ENCODE measurements at places on chromosomes 1 and 21. TPM values are rescaled to one million over a fixed set of nuclear protein-coding genes. Genes with fewer than 3 reads are reported as not detected.

Gene RHBDL2
- total RNA-seq, result not detected

Gene H6PD
- 7.8 TPM for total RNA-seq

- H3K4me3 ChIP-seq, result no peak overlapping the region
- peaks cover 5% of the 10 kb centered on the region for H3K4me1 ChIP-seq
- no peaks in the 10 kb centered on the region for H3K27me3 ChIP-seq
- no peak overlapping the region for H3K27ac ChIP-seq
Measured at GRCh38 chr1:200524092-200524491, 96.5 kb downstream of the KIF14 start.

GRCh38 chr1:87760155-87760554, 431.5 kb downstream of the LMO4 start:
- H3K4me3 ChIP-seq, result no peak overlapping the region
- no peaks in the 10 kb centered on the region for H3K27me3 ChIP-seq
- no peak overlapping the region for H3K27ac ChIP-seq
- DNase-seq, result no peak
- no peaks in the 10 kb centered on the region for H3K4me1 ChIP-seq

GRCh38 chr1:226813671-226814591, 56.5 kb upstream of the PSEN2 start:
- H3K27ac ChIP-seq, result no peak overlapping the region
- H3K4me1 ChIP-seq, result no peaks in the 10 kb centered on the region
- no peaks in the 10 kb centered on the region for H3K36me3 ChIP-seq
- no peak for DNase-seq
- H3K4me3 ChIP-seq, result no peak overlapping the region
- no peaks in the 10 kb centered on the region for H3K27me3 ChIP-seq

DNA sequence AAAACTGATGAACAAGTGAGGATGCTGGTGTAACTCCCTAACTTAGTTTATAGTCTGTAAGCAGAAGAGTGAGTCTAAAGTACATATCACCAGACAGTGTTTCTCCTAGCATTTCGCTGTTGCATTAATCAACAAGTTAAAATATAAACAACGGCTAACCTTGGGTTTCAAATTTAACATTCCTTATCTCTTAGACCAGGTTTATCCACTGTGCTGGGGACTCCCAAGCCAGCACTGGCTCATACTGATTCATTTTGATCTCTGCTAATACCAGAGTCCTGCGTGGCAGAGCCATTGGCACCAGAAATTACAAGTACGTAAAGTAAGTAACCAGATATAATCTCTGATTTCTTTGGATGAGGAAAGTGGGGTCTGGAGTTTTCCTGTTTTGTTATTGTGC, at the start of gene FMO1:
FMO1 (plus strand) TSS at position 193 of the 400 bp plus-strand sequence. CDS start 9,594 bp downstream, outside the sequence.
- H3K4me3 ChIP-seq, result no peak within 1 kb of the TSS
- no peaks in the 10 kb centered on the region for H3K36me3 ChIP-seq
- no peak for DNase-seq
- H3K27ac ChIP-seq, result no peak within 1 kb of the TSS
- H3K27me3 ChIP-seq, result peaks cover 5% of the 10 kb centered on the region
- no peaks in the 10 kb centered on the region for H3K4me1 ChIP-seq

GRCh38 chr1:166925810-166926478, 49.4 kb downstream of the ILDR2 start:
- H3K4me3 ChIP-seq, result no peak overlapping the region
- DNase-seq, result no peak
- H3K27ac ChIP-seq, result no peak overlapping the region

DNA sequence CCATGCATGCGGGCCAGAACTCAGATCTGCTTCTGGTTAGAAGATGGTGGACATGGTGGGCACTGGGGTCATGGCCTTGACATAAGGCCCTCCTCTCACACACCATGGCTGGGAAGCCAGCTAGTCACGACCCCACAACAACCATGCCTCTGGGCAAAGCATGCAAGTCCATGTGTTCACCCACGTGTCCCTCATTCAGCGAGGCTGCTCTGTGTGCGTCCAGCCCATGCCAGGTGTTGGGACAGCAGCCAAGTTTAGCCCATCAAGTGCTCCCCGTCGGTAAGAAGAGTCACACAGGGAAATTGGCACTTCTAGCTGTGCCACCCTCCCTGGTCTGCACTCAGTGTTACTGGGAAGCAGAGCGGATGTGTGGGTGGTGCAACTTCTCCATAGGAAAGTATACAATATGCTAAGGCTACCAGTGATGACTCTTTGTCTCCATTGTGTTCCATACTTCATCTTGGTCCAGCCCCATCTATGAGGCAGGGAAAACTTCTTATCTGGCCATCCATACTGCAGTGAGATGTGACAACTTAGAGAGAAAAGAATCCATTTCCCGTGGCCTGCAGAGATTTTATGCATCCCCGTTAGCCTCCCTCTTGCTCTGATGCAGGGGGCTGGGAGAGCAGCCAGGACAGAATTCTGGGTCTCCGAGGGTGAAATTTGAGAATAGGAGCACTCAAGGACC, 198.0 kb downstream of the GRIK3 start:
- H3K27ac ChIP-seq, result no peak overlapping the region
- H3K36me3 ChIP-seq, result no peaks in the 10 kb centered on the region
- DNase-seq, result no peak

DNA sequence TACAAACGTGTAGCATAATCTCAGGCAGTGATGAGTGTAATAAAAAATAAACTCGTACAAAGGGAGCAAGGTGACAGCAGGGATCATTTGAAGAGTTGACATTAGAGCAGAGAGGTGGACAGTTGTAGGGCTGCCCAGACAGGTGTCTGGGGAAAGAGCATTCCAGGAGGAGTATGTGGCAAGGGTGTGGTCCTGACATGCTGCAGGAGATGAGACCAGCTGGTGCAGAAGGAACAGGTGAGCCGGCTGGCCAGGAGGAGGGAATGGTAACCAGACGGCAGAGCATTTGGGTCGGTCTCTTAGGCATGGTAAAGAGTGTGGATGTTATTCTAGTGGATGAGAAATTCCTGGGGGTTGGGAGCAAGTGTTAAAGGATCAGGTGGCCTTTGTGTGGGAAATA, 306.3 kb downstream of the LMX1A start:
- no peaks in the 10 kb centered on the region for H3K36me3 ChIP-seq
- H3K4me1 ChIP-seq, result no peaks in the 10 kb centered on the region
- no peak for DNase-seq
- no peak overlapping the region for H3K27ac ChIP-seq
- H3K27me3 ChIP-seq, result no peaks in the 10 kb centered on the region
